ENCODE measurements at places on chromosomes 16 and 17.

- no peak for DNase-seq
These were observed 3.3 kb upstream of the SLC38A8 start for GRCh38 chr16:84045818-84046470.

DNA sequence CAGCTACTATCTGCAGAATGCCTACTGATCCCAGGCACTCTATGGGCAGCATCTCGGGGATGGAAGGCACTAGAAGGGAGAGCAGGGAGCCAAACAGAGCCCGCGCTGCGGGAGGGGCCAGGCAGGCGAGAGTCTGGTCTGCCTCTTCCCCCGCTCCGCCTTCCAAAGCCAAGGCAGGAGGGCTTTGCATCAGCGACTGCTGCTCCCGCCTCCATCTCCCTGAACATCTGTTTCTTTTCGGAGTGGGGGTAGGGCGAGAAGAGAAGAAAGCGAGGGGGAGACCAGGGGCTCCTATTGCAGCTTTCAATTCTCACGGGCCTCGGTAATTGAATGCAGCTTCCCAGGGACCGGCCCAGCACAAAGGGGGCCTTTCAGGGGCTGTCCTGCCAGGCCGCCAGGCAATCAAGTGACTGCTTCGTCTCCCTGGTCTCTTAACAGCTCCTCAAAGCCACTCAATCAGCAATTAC lies 31.4 kb upstream of the CDC42EP4 start:
- DNase-seq, result no peak

DNA sequence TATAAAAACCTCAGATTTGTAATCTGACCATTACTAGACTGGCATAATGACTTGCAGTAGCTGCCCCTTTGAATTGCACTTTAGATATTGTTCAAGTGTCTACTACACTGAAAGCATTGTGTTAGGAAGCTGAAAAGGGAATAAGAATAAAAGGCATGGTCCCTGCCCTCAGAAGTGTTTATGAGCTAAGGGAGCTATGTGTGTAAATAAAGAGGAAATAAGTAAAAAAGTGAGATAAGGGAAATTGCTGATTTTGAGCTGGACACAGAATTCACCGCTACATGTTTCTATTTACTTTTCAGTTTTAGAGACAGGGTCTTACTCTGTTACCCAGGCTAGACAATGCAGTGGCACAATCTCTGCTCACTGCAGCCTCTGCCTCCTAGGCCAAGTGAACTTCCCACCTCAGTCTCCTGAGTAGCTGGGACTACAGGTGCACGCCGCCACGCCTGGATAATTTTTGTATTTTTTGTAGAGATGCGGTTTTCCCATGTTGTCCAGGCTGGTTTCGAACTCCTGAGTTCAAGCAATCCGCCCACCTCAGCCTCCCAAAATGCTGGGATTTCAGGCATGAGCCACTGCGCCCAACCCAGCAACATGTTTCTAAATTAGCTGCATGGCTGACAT lies 57.0 kb downstream of the GRB2 start:
- DNase-seq, result no peak

- peak; percentile 41 for DNase-seq
These were observed 17.3 kb downstream of the BAHCC1 start for GRCh38 chr17:81412490-81413093.

DNA sequence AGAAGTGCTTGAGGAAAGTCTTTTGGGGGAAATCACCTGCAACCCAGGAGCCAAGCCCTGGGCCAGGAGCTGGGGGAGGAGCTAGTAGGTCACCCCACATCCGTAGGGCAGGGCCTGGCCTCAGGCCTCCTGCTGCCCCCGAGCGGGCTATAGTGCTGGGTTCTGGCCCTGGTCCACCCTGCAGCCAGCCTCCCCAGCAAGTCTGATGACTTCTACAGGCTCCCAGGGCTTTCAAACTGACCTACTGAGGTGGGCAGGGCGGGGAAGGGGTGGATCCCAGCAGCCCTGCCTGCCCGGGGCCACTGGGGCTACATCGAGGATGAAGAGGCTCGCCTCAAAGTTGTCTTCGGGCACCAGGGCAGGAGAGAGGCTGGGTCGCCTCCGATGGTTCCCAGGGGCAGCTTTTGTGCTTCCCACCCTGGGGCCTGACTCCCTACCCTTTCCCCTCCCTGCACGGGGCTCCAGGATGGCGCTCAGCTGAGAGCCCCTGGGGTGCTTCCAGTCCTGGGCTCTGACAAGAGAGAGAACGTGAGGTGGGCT lies 5.0 kb downstream of the CENPX start:
- DNase-seq, result no peak

- DNase-seq, result no peak
These were observed 11.0 kb upstream of the CAPNS2 start for GRCh38 chr16:55555436-55555835.

DNA sequence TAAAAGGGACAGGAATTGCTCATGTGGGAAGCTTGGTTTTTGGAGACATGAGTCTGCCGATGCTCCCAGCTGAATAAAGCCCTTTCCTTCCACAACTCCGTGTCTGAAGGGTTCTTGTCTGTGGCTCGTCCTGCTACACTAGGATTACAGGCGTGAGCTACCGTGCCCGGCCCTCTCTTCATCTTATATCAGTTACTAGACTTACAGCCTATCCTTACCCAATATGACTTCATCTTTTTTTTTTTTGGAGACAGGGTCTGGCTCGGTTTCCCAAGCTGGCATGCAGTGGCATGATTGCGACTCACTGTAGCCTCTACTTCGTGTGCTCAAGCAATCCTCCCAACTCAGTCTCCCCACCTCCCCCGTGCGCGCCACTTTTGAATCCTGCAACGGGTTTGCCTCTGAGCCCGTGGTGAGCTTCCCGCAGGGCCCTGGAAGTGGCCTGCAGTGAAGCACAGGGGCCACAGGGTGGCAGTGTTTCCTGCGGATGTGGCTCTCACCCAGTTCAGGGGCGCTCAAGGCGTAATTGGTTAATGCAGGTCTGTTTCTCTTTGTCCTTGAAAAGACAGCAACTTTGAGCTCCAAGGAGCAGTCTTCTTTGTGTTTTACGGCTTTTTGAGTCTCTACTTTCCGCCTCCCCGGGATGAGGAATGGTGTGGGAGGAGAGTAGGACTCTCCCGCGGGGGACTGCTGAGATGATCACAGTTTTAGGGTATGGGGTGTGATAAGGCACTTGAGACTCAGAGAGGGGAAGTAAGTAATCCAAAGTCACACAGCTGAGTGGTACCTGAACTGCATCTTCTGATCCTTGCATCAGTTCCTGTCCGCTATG lies 22.7 kb upstream of the GPRC5B start:
- peak; percentile 48 for DNase-seq

DNA sequence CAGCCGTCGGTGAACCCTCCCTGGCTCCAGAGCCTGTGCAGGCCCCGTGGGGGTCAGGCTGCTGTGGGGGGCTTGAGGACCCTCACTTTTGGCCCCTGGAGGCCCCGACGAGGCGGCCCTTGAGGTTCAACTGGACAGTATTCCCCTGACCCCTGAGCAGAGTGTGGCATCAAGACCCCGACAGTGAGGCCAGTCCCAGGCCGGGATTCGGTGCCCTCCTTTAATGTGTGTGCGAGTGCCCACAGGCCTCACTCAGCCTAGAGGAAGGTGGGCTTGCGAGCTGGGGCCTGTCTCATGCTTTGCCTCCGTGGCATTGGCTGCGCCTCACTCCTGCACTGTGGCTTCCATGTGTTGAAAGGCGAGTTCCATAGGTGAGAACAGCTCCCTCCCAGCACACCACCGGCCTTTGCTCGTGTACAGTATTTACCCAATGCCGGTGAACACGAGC lies 94.5 kb downstream of the METRNL start:
- no peak for DNase-seq

DNA sequence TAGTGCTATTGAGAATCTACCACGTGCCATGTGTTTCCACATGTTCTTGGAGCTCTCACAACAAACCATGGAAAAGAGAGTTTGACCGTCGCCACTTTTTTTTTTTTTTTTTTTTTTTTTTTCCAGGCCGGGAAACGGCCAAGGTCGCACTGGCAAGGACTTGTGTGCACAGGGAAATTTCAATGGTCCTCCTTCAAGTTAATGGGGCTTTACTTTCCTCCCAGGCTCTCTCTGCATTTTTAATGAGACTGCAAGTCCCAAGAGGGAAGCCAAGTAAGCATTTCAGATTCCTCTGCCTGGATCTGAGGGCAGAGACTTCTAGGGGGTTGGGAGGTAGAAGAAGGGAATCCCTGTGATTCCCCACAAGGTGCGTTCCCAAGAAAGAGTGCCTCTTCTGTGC lies 94.7 kb upstream of the MPHOSPH6 start:
- no peak for DNase-seq

- DNase-seq, result no peak
These were observed 102.8 kb downstream of the GSG1L start for GRCh38 chr16:27960619-27961295.

DNA sequence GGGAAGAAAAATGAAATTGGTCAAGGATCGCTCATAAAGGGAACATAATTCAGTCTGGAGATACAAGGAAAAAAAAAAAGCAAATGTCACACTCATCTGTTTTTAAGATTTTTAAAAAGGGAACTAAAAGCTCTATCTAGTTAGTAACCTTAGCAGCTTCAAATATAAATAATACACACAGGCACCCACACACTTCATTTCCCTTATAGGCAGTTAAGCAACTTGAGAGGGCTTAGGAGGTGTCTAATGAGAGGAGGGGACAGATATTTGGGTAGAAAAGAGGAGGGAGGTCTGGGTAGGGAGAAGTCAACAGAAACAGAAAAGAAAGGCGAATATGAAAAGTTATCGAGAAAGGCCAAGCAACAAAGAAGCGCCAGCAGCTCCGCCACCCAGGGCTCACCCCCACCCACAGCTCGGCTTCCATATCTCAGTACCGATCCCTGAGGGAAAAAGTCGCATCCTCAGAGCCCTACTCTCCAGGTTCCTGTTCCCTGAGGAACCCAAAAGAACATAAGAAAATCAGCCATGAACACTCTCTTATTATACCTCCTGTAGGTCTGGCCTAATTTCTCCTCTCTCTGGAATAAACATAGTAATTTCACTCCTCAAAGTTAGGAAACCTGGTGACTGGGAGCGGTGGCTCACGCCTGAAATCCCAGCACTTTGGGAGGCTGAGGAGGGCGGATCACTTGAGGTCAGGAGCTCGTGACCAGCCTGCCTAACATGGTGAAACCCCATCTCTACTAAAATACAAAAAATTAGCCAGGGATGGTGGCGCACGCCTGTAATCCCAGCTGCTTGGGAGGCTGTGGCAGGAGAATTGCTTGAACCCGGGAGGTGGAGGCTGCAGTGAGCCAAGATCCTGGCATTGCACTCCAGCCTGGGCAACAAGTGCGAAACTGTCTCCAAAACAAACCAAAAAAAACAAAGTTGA lies 69.6 kb upstream of the RCVRN start:
- no peak for DNase-seq

GRCh38 chr16:69443927-69444631 lies 19.7 kb downstream of the CYB5B start:
- DNase-seq, result no peak

DNA sequence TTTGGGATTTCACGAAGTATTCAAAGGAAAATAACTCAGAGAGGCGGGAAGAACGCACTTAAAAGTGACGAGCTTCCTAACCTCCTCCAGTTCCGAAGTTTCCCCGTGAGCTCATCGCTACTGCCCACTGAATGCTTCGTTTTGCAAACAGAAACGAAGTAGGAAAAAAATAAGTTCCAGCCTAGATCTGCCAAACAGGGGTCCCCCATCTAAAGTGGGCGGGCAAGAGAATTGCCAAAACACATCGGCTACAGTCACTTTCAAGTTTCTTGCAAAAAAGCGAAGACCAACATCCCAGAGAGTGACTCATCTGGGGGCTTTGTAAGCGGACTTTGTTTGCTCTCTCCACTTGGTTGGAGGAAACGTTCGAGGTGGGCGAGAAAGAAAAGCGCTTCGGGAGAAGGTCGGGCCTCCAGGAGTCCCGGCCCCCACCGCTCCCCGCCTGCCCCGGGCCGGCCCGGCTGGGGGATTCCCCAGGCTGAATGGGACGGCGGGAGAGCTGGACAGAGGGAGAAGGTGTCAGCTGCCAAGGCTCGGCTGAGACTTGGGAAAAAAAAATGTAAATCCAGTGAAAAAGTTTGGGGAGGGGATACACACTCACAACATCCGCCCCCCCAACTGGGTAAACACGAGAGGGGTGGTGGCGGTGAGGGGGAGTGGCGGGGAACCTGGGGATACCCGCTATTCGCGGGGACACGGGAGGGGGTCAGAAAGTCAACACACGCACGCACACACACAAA lies 1.0 kb downstream of the VEZF1 start:
- peak; percentile 16 for DNase-seq

- no peak for DNase-seq
These were observed 786 bp downstream of the TMC7 start for GRCh38 chr16:18984435-18985005.

DNA sequence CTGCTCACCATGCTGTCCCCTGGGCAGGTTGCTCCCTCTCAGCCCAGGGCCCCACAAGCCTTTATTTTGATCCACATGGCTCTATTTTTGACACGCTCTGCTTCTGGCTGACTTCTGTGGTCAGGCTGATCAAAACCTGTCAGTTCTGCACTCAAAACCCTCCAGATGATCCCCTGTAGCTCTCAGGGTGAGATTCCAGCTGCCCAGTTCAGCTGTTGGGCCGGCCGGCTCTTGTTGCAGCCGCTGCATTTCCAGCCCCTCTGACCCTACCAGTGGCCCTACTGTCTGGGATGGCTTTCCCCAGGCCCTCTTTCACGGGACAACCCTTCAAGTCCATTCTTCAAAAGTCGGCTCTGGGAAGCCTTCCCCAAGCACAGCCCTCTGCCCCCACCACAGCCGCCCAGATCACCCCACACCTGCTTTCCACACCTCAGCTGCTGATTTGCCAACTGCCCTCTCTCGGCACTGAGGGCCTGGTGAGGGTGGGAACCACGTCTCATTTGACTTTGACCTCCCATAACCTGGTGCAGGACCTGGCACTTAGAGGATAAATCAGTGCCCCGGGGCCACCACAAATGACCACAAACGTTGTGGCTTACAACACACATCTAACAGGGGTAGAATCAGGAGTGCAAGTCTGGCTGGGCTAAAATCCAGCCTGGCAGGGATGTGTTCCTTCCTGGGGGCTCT lies 16.3 kb upstream of the CACNG4 start:
- no peak for DNase-seq

DNA sequence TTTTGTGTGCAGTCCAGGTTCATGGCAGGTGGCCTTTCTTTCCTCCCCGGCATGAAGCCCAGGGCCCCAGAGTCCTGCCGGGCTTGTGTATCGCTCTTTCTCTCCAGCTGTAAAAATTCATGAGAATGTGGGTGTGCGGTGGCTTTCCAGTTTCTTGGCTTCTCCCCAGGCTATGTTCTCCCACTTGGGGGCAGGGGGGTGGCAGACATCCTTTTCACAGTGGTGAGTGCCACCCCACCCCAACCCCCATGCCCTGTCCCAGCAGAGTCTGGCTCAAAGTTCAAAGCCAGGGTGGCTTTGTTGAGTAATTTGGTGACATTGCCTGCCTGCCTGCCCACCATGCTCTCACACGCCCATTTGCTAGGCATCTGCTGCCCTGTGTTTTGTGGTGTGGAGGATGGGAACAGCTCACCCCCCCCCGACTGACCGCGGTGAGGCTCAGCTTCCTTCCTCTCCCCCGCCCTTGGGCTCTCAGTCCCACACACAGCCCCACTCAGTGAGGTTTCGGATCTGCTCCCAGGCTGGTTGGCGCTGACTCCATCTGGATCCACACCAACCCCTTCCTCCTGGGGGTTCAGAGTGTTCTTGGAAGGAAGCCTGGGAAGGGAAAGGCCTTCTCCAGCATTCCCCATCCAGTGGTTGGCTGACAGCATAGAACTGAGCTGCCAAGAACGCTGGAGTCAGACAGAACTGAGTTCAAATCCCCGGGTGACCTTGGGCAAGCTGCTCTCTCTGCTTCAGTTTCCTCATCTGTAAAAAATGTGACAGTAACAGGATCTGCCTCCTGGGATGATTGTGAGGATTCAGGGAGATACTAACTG lies 36.0 kb downstream of the CHD9 start:
- no peak for DNase-seq
